ENCODE measurements at places on chromosomes 2 and 18.
A peak's percentile ranks its signal among the peaks of the same experiment; 100 is the strongest.

GRCh38 chr2:9144617-9145016 is 62.0 kb upstream of the ASAP2 start:
- no peak for DNase-seq

GRCh38 chr2:197137231-197137630 is 173.3 kb downstream of the ANKRD44 start:
- DNase-seq, result no peak

- DNase-seq, result no peak
Measured at GRCh38 chr2:131828164-131828561, 300.5 kb downstream of the CCDC74A start.

DNA sequence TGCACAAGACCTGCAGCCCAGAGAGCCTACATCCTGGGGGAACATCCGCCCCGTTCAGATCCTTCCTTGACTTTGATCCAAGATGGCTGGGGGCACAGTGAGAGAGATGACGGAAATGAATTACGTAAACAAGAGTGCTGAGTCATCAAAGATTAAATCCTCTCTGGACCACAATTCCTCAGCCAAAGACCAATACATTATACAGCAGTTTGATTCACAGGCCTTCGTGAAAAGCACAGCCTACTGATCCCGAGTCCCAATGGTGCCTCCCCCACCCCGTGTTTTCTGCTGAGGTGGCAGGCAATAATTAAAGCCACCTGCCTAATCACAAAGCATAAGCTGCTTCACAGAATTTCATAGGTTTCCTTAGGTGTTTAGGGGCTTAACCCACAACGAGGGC is 43.0 kb downstream of the MYO5B start:
- no peak for DNase-seq

- no peak for DNase-seq
Measured at GRCh38 chr2:189702071-189702470, 27.6 kb downstream of the ANKAR start.

DNA sequence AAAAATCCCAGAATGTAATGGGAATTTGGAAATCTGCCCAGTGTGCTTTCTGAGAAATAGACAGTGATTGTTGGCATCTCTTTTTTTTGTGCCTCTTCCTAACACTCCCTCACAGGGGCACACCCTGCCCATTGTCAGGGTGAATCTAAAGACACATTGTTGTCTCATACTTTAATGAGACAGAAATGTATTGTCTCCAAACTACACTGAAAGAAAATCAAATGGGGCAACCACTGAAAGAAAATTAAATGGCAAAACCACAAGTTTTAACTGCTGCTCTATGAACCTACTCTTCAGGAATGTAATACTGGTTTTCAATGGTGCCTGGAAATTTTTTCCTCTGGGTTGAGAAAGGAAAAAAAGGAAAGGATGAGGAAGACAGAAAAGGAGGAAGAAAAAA is 43.2 kb upstream of the GLS start:
- no peak for DNase-seq

GRCh38 chr2:240051697-240052096 is 1.6 kb downstream of the OR6B3 start:
- DNase-seq, result no peak

GRCh38 chr2:223481486-223481885 is 120.7 kb downstream of the SCG2 start:
- no peak for DNase-seq

DNA sequence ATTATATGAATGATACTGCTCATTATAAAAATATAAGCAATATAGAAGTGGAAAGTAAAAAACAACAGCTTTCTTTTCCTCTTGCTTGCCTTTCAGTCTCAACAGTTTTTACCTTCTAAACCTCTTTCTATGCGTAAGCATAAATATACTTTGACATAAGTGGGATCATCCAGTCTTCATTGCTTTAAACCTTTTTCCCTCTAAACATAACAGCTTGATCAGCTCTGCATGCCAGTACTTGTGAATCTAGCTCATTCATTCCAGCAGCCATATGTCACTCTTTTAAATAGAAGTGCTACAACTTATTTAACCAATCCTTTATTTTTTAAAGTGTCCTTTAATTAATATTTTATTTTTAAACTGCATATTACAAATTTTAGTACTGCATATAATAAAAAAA is 88.1 kb downstream of the TTC27 start:
- no peak for DNase-seq

DNA sequence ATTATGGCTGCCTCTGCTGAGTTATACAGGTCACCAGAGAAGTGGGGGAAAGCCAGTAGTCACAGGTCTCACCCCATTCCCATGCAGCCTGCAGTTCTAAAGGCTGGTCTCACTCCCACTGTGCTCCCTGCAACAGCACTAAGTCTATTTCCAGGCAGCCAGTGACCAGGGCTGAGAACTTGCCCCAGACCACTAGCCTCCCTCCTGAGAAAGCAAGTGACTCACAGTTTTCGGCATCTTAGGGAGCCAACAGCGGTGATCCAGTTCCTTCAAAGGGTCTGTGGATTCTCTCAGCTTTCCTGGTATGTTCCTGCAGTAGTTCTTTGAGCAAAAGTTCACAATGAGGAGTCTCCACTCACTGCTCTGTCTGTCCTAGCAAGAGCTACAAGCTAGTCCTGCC is 329.6 kb upstream of the MAP2 start:
- DNase-seq, result no peak

GRCh38 chr2:96906729-96907114 is 36.8 kb upstream of the SEMA4C start:
- DNase-seq, result peak; percentile 73

DNA sequence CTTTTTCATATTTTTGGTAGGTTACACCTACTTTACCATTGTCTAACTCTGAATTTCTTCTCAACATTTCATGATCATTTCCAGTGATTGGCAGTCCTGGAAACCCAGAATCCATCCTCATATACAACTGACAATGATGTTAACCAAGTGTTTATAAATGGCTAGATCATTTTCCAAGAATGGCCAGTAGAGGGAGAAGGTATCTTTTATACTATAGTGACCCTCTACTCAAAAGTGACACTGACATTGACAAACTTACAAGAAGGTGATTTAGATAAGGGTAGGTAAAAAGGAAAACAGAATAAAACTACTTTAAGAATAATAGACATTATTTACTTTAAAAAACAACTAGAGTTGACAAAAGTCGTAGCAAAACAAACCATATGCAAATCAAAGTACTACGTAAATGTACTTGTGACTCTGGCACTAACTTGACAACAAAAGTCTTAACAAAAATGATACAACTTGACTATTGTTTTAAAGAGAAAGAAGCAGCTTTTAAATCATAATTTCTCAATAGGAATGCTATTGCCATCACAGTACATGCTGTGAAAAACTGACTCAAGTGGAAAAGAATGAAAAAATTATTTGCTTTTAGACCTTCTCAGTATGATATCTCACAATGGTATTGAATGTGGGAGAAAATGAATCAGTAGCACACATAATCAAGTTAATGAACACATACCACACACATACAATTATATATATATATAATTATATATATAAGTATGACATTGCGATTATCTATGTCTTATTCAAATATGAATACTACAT is 76.6 kb upstream of the GRB14 start:
- DNase-seq, result no peak

GRCh38 chr2:224668123-224668909 is 47.8 kb downstream of the CCDC195 start:
- DNase-seq, result no peak

- no peak for DNase-seq
Measured at GRCh38 chr2:174600349-174600748, 2.7 kb upstream of the WIPF1 start.

GRCh38 chr18:57780318-57780705 is 22.8 kb downstream of the ATP8B1 start:
- DNase-seq, result no peak

DNA sequence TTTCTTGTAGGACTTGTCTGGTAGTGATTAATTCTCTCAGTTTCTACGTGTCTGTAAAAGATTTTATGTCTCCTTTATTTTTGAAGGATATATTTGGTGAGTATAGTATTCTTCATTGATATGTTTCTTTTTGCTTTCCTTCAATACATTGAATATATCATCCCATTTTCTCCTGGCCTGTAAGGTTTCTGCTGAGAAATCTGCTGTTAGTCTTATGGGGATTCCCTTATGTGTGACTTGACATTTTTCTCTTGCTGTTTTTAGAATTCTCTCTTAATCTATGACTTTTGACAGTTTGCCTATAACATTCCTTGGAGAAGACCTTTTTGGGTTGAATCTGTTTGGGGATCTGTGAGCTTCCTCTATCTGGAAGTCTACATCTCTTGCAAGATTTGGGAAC is 281.0 kb upstream of the MEIS1 start:
- DNase-seq, result no peak

- no peak for DNase-seq
Measured at GRCh38 chr2:45770811-45771210, 119.3 kb downstream of the PRKCE start.

DNA sequence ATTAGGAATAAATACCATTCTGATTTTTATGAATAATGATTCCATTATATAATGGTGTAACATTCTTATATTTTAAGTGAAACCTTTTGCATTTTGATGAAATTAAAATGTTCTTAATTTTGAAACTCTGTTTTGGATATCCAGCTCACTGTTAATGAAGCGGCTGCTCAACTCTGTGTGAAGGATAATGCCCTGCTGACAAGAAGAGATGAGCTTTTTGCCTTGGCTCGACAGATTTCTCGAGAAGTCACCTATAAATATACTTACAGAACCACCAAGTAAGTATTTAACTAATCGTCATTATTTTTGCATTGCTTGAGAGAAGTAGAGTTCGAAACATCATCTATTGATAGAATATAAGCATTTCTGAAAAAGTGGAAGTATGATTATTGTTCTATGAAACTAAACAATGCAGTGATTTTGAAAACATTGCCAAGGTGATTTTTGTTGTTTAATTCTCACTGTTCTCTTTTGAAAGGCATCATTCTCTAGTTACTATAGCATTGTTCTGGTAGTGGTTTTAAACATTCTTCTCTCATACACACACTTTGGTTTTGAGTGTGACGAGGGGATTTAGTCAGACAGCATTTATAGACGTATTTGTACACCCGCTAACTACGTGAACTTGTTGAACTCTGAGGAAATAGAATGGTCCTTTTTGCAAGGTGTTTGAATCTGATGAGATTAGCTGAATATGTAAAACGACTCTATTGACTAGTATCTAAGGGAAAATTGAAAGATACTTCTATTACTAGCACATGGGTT is 21.5 kb downstream of the NAB1 start:
- DNase-seq, result no peak

GRCh38 chr2:236918545-236918944 is 167.1 kb upstream of the COPS8 start:
- DNase-seq, result no peak

GRCh38 chr2:97979904-97980303 is 15.8 kb downstream of the TMEM131 start:
- DNase-seq, result no peak

GRCh38 chr2:200199005-200199404 is 107.5 kb upstream of the SPATS2L start:
- no peak for DNase-seq

- no peak for DNase-seq
Measured at GRCh38 chr2:86140969-86141392, 34.9 kb downstream of the PTCD3 start.

- no peak for DNase-seq
Measured at GRCh38 chr2:37388074-37388473, 43.6 kb downstream of the QPCT start.

GRCh38 chr2:8189316-8189715 is 492.5 kb upstream of the ID2 start:
- DNase-seq, result no peak

DNA sequence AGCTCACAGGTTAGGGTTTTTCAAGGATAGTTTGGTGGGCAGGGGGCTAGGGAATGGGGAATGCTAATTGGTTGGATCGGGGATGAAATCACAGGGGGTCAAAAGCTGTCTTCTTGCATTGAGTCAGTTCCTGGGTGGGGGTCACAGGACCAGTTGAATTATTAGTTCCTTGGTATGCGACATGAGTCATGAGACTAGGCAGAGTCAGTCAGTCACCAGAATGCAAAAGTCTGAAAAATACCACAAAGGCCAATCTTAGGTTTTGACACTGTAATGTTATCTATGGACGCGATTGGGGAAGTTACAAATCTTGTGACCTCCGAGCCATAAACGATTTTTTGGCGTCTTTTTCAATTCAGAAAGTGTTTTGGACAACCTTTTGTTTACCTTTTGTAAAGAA is 101.2 kb downstream of the ZNF519 start:
- DNase-seq, result no peak

- no peak for DNase-seq
Measured at GRCh38 chr2:12742891-12743290, 26.2 kb downstream of the TRIB2 start.

DNA sequence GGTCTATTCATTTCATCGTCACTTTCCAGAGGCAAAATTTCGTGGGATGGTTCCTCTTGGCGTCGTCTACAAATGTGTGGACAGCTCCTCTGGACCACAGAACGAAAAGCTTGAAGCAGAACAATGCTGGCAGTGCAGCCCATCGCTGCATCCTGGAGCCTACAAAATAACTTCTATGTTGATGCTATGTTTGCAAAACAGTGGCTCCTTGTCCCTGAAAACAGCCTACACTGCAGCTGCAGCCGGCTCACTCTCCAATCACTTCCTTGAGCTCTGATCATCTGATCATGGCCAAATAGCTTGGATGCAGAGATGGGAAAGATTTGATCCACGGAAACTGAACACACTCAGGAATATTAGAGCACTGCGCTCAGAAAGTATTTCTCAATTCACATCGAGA is 60.0 kb downstream of the DOCK10 start:
- no peak for DNase-seq

DNA sequence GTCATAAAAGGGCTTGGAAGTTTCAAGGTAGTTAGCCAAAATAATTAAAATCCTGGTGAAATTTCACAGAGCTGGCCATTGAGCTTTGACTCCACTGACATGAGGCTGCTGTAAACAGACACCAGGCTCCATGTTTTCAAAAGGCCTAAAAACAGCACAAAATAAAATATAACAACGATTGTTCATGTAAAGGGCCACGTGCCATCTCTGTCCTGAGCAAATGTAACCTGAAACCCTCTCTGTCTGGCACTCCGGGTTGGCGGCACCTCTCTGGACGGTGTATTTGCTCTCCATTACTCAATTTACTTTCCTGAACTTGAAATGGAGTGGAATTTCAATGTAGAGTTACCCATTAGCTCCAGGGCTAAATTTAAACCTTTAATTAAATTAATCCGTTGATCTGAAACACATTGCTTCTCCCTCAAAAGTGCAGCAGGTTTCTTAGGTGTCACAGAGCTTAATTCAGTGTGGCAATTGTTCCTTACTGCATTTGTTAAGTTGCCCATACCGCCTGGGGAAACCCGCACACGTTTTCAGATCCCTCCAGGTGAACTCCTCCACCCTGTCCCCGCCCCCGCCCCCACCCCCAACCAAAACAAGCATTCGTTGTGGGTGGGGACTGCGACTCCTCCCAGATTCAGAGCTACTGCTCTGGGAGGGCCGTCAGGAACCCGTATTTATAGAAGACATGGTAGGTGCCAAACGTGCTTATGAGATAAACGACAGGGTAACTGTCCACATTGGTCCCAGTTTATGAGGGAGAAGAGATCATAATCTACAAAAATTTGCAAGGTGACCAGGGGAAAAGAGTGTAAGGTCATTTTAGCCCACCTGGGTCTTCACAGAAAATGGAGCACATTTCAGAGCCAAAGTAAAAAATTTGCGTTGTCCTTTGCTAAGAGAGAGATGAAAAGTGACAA is 1.2 kb upstream of the CABLES1 start:
- DNase-seq, result no peak
